ENCODE measurements at places on chromosomes 12 and 14.

DNA sequence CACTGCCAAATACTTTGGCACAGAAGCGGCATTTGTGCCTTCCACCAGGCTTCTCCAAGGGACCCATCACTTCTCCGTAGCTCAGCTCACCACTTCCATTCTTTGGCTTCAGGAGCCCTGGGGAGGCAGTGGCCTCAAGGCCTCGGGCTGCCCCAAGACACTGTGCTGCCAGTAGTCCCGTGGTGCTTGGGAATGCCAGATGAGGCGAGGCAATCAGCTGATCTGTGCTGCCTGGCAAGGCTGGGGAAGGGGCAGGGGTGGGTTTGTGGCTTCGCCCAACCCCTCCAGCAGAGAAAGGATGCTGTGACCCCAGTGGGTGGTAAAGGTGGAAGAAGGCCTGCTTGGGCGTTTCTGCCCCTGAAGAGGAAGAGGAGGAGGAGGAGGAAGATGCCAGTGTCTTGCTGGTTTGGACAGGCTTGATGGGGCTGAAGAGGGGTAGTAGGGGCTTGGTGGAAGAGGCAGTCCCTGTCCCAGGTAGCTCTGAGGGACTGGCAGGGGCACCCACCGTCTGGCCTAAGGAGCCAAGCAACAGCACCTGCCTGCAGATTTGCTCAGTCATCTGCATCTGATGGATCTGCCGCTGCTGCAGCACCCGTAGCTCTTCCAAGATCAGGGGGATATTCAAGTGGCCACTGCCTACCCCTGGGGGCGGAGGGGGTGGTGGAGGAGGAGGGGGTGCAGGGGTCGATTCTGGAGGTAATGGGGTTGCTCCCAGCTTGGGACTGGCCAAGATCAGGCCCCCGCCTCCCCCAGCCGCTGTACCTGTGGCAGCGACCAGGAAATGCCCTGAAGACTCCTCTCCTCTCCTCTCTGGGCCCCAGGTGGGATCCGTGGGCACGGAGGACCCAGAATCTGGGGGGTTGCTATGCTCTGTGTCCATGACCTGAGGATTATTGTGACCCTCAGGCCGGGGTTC, 1.3 kb downstream of the SALL2 start:
- DNase-seq = no peak

DNA sequence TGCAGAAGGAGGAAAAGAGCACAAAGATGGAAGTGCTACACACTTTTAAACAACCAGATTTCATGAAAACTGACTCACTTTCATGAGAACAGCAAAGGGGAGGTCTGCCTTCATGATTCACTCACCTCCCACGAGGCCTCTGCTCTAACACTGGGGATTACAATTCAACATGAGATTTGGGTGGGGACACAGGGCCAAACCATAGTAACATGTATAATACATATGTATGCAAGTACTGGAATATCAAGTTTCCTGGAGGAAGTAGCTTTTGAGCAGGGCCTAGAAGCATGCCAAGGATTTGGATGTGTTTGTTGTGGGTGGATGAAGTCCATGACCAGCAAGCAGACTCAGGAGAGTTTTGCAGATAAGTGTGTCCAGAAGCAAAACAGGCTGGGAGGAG, 409.0 kb downstream of the RGS6 start:
- DNase-seq = no peak

DNA sequence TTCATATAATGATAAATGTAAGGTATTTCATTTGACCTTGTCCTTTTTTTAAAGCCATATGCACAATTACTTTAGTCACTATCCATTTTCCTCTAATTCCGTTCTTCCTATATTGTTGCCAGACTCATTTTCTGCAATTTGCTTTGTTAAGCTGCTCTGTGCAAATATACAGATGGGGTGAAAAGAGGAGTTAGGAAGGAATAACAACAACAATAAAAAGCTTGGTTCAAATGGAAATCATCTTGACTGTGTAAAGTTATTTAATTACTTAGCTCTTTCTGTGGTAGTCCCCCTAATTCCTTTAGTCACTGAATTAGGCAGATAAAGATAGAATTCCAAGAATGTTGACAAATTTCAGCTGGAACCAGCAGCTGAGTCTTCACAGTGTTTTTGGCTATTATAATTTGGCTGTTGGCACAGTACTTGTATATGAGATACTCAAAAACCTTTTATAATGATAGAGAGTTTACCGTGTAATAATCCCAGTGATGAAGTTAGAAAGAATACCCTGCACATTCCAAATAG, 838.0 kb downstream of the RPS29 start:
- no peak for DNase-seq

DNA sequence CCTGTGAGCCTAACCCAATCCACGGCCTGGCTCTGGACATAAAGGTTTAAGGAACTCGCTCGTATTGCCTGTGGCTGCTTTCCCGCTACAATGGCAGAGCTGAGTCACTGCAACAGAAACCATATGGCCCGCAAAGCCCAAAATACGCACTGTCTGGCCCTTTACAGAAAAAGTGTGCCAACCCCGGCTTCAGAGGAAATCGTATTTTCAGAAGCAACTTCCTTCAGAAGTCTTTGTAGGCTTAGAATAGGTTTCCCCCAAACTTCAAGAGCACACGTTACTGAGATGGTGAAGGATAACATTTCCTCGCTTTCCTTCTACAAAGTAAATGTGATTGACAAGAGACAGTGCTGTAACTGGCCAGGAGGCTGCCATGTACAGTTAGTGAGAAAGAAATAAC, 34.8 kb upstream of the TESC start:
- no peak for DNase-seq

GRCh38 chr12:30794591-30795409, 40.0 kb upstream of the CAPRIN2 start:
- peak; percentile 99 for DNase-seq

DNA sequence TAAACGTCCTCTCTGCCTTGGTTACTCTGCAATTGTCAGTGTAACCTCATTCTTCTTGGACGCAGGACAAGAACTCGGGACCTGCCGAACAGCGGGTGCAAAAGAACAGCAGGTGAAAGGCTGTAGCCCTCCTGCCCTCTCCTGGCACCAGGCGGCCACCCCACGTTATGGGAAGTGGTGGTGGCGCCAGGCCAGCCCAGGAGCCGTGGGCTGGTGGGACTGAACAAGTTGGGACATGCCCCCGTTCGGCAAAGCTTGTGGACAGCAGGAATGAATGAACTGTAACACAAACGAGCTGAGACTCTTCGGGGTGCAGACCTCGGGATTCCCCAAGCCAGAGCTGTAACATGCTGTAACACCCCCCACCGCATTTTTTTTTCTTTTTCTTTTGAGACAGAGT, 6.6 kb upstream of the M6PR start:
- DNase-seq = no peak

GRCh38 chr12:64943686-64944085, 119.2 kb downstream of the TBC1D30 start:
- no peak for DNase-seq

- no peak for DNase-seq
Observed at GRCh38 chr12:1418144-1418543, 176.2 kb downstream of the FBXL14 start.

DNA sequence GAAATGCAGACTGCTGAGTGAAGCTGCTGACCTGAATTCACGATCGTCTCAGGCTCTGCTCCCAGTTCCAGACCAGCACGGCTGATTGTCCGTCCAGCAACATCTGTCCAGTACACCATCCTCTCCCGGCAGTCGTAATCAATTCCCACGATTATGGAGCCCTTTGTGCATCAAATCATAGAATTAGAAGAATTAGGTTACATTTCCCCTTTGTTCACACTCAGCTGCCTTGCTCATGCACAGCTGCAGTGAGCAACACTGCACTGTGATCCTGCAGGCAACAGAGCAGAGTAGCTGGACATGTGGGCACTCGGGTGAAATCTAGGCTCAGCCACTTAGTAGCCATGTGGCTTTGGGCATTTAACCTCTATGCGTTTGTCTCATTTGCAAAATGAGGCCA, 22.2 kb downstream of the RTRAF start:
- DNase-seq = no peak

DNA sequence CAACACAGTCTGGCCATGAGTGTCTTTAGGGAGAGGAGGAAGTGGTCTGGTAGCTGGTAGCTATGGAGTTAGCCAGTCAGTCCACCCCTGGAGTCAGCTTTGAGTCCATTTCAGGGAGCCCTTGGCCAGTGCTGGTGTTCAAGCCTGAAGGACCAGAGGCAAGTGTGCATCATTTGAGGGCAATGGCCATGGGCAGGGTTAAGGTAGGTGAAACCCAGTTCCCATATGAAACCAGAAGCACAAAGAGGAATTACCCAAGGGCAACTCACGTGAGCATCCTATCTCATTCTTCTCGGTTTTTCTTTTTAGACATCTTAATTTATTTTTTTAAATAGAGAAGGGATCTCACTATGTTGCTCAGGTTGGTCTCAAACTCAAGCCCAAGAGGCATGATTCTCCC, 61.3 kb upstream of the ACTN1 start:
- DNase-seq = no peak
